ENCODE measurements at places on chromosomes 2 and 18.

DNA sequence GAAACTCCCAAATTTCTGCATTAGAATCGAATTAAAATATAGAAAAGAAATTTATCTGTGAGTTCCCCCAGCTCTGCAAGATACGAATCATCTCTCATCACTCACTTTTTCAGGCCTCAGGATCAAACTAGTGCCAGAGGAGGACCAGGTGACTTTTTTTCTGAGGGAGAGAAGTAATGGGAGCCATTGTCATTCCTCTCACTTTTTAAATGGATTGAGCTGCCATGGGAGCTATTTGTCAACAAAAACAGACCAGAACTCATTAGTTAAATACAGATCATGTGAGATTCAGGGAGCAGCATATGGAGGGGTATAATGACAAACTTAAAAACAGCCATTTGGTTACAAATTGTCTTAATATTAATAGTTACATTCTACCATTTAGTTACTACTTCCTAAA lies 594.4 kb downstream of the DPP10 start:
- DNase-seq, result no peak

GRCh38 chr2:237669628-237670392 lies 42.4 kb downstream of the LRRFIP1 start:
- DNase-seq, result peak; percentile 43

GRCh38 chr2:135130751-135131150 lies 78.7 kb downstream of the RAB3GAP1 start:
- no peak for DNase-seq

GRCh38 chr2:8886202-8886518 lies 48.7 kb upstream of the KIDINS220 start:
- DNase-seq, result no peak

DNA sequence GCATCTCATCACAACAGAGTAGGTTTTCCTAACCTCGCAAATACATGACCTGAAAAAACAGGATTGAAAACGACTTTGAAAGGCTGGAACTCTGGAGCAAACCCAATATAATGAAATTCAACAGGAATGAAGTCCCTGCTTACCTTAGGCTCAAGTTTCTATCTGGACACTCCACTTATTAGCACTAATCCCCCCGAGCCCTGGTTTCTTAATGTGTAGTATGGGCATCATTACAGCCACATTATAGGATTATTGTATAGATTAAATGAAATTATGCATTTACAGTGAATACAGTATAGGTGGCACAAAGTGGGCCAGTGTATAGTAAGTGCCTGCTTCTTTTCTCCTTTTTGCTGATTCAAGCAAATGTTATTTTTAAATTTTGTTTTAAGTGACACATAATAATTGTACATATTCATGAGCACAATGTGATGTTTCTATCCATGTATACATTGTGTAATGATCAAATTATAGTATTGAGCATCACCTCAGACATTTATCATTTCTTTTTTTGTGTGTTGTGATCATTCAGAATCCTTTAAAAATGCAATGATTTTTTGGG lies 114.7 kb upstream of the THOC1 start:
- no peak for DNase-seq
